SHP77 (cell line): ENCODE measurements at places on chromosomes 1 and 21.

- DNase-seq, result no peak
Observed at GRCh38 chr1:62362926-62363325, 43.7 kb upstream of the KANK4 start.

GRCh38 chr1:100585786-100586185, 47.8 kb downstream of the GPR88 start:
- no peak for DNase-seq

DNA sequence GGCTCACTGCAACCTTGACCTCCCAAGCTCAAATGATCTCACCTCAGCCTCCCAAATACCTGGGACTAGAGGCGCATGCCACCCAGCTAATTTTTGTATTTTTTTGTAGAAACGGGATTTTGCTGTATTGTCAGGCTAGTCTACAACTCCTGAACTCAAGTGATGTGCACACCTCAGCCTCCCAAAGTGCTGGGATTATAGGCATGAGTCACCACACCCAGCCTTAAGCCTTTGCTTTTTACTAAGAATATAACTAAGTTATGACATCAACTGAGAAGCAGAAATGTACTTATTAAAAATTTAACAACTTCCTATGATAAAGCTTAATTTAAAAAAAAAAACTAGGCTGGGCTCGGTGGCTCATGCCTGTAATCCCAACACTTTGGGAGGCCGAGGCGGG, 8.9 kb upstream of the LSS start:
- DNase-seq, result no peak

GRCh38 chr1:109040627-109040988, 1.3 kb downstream of the WDR47 start:
- no peak for DNase-seq

- no peak for DNase-seq
Observed at GRCh38 chr1:35962952-35963351, 32.0 kb downstream of the AGO3 start.

DNA sequence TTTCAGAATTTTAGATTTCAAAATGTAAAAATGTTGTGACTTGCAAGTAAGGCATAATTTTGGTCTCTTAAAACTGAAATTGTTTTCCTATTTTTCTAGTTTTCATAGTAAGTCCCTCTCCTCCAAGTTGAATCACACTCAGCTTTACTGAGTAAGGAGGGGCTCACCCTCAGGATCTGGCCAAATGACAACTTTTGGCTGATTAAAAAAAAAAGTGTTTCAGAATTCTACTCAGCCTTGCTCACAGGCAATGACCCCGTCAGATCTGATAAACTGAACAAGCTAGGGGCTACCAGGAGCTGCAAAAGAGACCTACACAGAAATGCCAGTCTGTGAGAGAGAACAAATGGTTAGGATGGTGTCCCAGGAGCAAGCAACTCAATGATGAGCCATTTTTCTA, 159.8 kb downstream of the PBX1 start:
- DNase-seq, result no peak

- DNase-seq, result no peak
Observed at GRCh38 chr1:193264313-193265065, 78.1 kb upstream of the B3GALT2 start.

DNA sequence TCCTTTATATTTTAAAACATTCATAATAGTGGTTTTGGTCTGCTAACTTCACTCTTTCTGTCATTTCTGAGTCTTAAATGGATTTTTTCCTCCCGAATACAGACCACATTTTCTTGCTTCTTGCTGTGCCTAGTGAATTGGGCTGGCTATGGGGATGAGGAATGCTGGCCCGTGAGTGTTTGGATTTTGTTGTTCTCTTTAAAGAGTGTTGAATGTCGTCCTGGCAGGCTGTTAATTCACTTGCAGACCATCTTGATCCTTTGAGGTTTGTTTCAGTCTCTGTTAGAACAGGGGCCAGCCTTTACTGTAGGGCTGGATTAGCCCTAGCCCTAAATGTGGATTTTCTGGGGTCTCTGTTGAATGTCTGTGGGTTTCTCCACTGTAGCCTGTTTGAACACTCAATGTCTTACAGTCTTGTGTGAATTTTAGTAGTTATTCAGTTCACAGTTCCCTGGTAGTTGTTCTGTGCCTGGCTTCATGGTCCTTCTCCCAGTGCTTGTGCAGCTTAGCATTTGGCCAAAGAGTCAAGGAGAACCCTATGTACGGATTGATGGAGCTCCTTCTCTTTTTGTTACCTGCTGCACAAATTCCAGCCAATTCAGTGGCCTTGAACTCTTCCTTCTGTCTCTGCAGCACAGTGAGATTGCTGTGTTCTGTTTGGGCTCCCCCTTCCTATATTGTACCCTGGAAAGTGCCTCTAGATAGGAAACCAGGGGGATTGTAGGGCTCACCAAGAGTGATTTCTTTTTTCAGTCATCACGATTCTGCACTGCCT, 95.7 kb downstream of the DYRK1A start:
- DNase-seq, result no peak

DNA sequence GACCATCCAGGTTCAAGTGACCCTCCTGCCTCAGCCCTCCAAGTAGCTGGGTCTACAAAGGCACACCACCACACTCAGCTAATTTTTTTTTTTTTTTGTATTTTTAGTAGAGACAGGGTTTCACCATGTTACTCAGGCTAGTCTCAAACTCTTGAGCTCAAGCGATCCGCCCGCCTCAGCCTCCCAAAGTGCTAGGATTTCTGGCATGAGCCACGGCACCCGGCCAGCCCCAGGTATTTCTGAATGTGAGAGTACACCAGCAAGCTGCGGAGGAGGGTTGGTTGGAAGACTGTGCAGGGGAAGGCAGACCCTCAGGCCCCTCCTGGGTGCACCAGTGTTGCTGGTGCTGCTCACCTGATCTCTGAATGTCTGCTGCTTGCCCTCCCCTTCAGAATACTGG, 33.1 kb upstream of the SIM2 start:
- no peak for DNase-seq
